ENCODE measurements at places on chromosomes 4 and X. TPM values are rescaled to one million over a fixed set of nuclear protein-coding genes. Genes with fewer than 3 reads are reported as not detected.

DNA sequence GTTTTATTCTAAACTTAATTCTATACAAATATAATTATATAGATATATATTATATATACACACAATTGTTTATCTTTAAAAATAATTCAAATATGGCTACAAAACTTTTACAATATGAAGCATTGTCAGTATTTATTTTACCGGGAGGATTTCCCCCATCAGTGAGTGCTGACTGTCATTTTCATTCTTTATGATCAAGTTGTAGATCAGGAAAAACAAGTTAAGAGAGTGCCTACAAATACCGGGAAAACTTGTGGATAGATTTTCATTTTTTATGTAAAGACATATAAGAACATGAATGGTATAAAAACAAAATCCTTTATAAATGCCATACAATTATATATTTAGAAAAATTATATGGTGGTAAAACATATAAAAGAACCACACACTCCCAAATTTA, 37.8 kb downstream of the CLCN3 start:
- DNase-seq = no peak

GABRB1 gene
- not detected for total RNA-seq

SMIM10 gene
- 1.4 TPM for total RNA-seq

ZRSR2 gene
- 28.6 TPM for total RNA-seq

Data from natural killer cell treated with Interleukin-12 subunit alpha and Interleukin-12 subunit beta and Interleukin-15 and Interleukin-18, amount 100 ng/mL, for 72 hours (primary cell).